Esophagus muscularis mucosa (tissue), 4 donors: ENCODE measurements at places on chromosomes 1 and 21. TPM values are rescaled to one million over a fixed set of nuclear protein-coding genes. Genes with fewer than 3 reads are reported as not detected.

The FASLG gene
- 0.33 TPM for total RNA-seq

DNA sequence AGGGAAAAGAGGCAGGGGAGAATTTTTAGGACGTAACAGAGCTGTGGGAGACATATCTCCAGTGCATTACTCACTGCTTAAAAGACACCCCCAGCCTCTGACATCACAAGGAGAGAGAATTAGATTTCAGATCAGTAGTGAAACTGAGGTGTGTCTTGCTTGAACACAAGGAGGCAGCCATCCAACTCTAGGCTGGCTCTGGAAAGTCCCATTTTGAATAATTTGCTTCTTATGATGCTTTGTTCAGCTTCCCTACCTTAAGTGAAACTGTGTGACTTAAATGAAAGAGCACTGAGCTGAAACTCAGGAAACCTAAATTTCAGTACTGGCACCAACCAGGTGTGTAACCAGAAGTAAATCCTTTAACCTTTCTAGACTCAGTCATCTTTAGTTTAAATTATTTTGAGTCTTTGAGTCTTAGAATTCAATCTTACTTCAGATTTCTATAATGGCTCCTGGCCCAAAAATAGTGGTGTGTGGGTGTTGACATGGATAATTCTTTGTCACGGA is 251.6 kb upstream of the SGIP1 start:
- no peak overlapping the region for H3K27ac ChIP-seq
- peaks cover 25% of the 10 kb centered on the region for H3K4me1 ChIP-seq
- no peak for DNase-seq
- H3K36me3 ChIP-seq, result no peaks in the 10 kb centered on the region
- H3K4me3 ChIP-seq, result no peak overlapping the region

DNA sequence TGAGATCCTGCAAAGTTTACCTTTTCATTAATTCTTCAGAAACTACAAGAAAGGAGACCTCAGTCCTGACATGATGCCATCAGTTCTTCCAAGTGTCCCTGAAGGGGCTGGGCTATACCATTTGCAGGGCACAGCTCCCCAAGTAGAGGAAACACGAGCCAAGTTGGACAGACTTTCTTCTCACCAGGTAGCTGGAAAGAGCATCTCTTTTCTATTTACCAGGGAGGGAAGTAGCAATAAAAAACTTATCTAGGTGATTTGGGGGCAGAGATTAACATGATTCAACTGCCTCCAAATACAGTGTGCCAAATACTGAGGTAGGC is 103.9 kb upstream of the KCND3 start:
- H3K4me3 ChIP-seq, result no peak overlapping the region
- H3K4me1 ChIP-seq, result no peaks in the 10 kb centered on the region
- H3K36me3 ChIP-seq, result no peaks in the 10 kb centered on the region
- peaks cover 14% of the 10 kb centered on the region for H3K27me3 ChIP-seq
- no peak overlapping the region for H3K27ac ChIP-seq
- DNase-seq, result peak; percentile 7

The ARMH1 gene
- total RNA-seq, result 0.75 TPM

GRCh38 chr21:36504067-36505058 is 24.4 kb upstream of the CLDN14 start:
- no peaks in the 10 kb centered on the region for H3K4me1 ChIP-seq
- H3K36me3 ChIP-seq, result no peaks in the 10 kb centered on the region
- H3K27me3 ChIP-seq, result no peaks in the 10 kb centered on the region
- H3K4me3 ChIP-seq, result no peak overlapping the region
- no peak overlapping the region for H3K27ac ChIP-seq

The TGFB2 gene
- total RNA-seq, result 5.3 TPM

DNA sequence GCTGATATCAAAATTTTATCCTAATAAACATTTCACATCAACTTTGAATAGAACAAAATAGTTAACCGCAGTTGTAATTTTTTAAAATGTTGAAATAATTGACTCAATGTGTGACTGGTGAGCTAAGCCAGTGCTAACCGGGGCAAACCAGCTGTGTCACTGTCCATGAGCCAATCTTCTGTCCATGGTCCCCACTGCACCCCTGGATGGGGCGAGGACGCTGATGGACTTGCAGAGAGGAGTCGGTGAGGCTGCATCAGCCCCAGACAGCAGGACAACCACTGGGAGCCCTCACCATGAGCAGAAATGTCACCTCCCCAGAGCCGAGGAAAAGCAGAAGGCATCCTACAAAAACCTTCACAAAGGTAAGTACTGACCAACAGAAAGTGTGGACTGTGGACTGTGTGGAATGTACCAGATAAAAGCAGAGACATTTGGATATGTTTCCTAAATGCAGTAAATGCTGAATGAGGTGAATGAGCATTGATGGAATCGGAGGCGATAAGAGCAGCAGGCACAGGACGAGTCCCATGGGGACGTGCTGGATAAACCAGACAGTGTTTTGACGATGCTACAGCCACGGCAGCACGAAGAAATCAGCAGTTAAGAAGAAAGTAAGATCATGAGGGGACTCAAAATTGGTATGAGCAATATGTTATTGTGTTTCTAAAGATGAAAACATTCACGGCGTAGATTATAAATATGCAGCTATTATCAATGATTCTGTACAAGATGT is 115.0 kb upstream of the BACE2 start:
- H3K36me3 ChIP-seq, result no peaks in the 10 kb centered on the region
- peak; percentile 29 for DNase-seq
- H3K4me3 ChIP-seq, result no peak overlapping the region
- H3K4me1 ChIP-seq, result no peaks in the 10 kb centered on the region

DNA sequence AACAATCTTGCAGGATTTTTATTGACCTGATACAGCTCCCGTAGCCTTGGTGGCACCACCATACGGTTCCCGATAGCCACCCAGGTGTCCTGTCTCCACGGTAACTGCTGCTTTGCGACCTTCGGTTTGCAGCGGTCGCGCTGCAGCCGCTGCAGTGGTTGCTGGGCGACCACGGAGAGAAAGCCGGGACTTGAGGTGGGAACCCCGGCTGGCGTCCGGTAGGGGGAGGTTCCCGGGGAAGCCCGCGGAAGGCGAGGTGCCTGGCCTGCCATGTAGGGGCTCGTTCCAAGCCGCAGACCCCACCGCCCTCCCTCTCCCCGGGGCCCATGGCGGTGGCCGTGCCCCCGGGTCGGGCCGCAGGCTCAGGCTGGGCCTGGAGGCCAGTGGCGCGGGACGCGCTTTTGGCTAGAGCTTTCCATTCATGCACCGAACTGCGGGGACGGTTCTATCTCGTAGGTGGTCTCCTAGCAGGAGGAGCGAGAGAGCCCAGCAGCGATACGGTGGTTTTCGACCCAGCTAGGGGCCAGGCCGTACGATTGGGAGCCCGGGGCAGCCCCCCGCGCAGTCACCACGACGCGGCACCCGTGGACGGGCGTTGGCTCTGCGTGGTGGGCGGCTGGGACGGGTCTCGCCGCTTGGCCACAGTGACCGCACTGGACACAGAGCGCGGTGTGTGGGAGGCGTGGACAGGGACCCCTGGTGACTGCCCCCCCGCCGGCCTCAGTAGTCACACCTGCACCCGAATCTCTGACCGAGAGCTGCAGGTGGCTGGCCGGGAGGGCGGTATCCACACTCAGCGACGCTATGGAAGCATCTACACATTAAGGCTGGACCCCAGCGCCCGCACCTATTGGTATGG is at the start of gene KLHDC9:
KLHDC9 (plus strand) TSS at position 152 of the 859 bp plus-strand sequence; CDS start at position 327, 175 bp downstream.
- peak within 1 kb of the TSS; percentile 79 for H3K27ac ChIP-seq
- DNase-seq, result no peak
- H3K36me3 ChIP-seq, result peaks cover 24% of the 10 kb centered on the region
- H3K4me3 ChIP-seq, result peak within 1 kb of the TSS; percentile 79
- H3K4me1 ChIP-seq, result peaks cover 29% of the 10 kb centered on the region

The LRRC39 gene
- total RNA-seq, result 0.83 TPM

The MATN1 gene
- total RNA-seq, result not detected

DNA sequence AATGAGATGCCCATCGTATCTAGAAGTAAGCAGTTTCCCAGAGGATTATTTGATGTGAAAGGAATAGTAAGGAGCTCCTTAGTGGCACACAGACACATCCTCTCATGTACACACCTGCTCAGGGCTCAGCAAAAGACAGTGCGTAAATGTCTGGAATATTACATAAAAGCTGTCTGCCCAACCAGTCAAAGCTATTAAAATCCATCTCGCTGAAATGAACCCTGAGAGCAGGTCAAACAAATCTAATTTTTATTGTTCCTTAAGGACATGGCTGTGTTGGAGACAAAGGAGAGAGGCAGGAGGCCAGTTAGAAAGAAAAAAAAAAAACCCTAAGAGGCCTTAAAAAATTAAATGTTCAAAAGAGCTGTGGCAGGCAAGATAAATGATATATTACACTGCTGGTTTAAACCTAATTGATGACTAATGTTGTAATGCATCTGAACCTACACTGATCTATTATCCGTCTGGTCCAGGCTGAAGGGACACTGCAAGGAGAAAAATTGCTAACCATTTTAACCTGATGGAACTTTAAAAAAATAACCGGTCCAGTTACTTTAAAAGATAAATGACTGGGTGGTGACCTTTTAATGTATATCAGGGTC is 58.5 kb upstream of the FGGY start:
- no peak for DNase-seq
- no peak overlapping the region for H3K4me3 ChIP-seq
- no peaks in the 10 kb centered on the region for H3K27me3 ChIP-seq
- no peaks in the 10 kb centered on the region for H3K4me1 ChIP-seq
- H3K27ac ChIP-seq, result no peak overlapping the region
- no peaks in the 10 kb centered on the region for H3K36me3 ChIP-seq

DNA sequence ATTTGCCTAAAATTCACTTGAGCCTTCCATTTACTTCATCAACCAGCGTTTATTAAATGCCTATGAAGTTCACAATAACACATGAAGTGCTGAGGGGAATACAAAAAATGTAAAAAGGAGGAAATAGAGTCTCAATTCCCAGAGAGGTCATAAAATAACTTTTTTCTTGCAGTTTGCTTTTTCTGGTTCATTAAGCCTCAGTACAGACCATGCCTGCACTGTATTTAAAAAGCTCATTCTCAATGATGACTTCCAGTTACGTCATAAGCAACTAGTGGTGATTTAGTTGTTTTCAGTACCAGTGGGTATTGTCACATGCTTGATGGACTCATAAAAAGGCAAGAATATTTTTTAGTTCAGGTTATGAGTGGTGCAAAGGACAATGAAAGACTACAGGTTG is 160.1 kb upstream of the UBE2U start:
- H3K36me3 ChIP-seq, result no peaks in the 10 kb centered on the region
- H3K27ac ChIP-seq, result peak overlapping the region; percentile 44
- no peak overlapping the region for H3K4me3 ChIP-seq
- no peak for DNase-seq
- H3K4me1 ChIP-seq, result peaks cover 32% of the 10 kb centered on the region

The TEX38 gene
- not detected for total RNA-seq

GRCh38 chr1:16078925-16079656 is 5.6 kb upstream of the FAM131C start:
- no peaks in the 10 kb centered on the region for H3K27me3 ChIP-seq
- H3K4me1 ChIP-seq, result peaks cover 32% of the 10 kb centered on the region
- peak; percentile 95 for DNase-seq
- H3K4me3 ChIP-seq, result no peak overlapping the region
- H3K36me3 ChIP-seq, result no peaks in the 10 kb centered on the region

The MED8 gene
- total RNA-seq, result 31.7 TPM

The SHISAL2A gene
- not detected for total RNA-seq

The RHBDL2 gene
- not detected for total RNA-seq

DNA sequence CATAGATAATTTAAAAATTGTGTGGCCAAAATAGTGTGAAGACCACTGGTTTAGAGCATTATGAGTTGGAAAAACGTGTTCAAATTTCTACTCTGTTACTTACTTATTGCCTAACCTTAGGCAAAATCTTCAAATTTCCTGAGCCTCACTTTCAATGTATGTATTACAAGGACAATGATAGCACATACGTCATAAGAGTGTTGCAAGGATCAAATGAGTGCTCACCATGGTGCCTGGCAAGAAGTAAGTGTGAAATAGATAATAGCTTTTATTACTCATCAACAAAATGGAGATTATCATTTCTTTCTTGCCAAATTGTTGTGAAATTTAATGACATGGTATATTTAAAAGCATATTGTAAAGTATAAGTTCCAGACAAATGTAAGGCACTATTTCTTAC is 57.2 kb downstream of the FH start:
- H3K4me1 ChIP-seq, result no peaks in the 10 kb centered on the region
- no peak overlapping the region for H3K4me3 ChIP-seq
- peaks cover 4% of the 10 kb centered on the region for H3K27me3 ChIP-seq
- DNase-seq, result no peak

DNA sequence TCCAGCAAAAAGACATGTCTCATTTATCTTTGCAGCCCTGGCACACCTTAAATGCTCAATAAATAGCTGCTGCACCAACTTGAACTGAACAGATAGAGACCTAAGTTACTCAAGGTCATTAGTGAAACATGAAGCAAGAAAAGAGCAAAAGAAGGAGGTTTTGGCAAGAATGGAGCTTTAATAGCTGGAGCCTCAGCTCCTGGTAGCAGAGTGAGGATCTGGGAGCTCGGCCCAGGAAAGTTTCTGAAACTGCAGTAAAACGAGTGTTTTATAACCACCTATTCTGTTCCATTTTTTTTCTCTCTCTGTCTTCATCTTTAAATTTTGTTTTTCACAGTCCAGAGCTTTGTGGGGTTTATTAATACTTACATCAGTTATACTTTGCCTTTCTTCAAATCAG is 207.5 kb downstream of the SETD4 start:
- H3K4me3 ChIP-seq, result no peak overlapping the region
- no peak overlapping the region for H3K27ac ChIP-seq
- no peaks in the 10 kb centered on the region for H3K27me3 ChIP-seq
- H3K4me1 ChIP-seq, result no peaks in the 10 kb centered on the region
- DNase-seq, result no peak

- H3K27ac ChIP-seq, result no peak overlapping the region
- peak; percentile 50 for DNase-seq
- no peak overlapping the region for H3K4me3 ChIP-seq
These were observed 57.9 kb upstream of the HIVEP3 start for GRCh38 chr1:41976671-41977070.

GRCh38 chr1:71882226-71882625 is 400.1 kb downstream of the NEGR1 start:
- H3K27me3 ChIP-seq, result no peaks in the 10 kb centered on the region
- H3K4me3 ChIP-seq, result no peak overlapping the region
- no peak for DNase-seq
- H3K36me3 ChIP-seq, result no peaks in the 10 kb centered on the region
- no peaks in the 10 kb centered on the region for H3K4me1 ChIP-seq

The MCOLN3 gene
- 0.65 TPM for total RNA-seq

The GJC2 gene
- 6.0 TPM for total RNA-seq

- no peak for DNase-seq
- no peaks in the 10 kb centered on the region for H3K4me1 ChIP-seq
- H3K4me3 ChIP-seq, result no peak overlapping the region
These were observed 502.6 kb downstream of the KIF26B start for GRCh38 chr1:245657371-245657770.

- H3K4me3 ChIP-seq, result no peak overlapping the region
- no peak for DNase-seq
- H3K27ac ChIP-seq, result no peak overlapping the region
- no peaks in the 10 kb centered on the region for H3K27me3 ChIP-seq
- H3K36me3 ChIP-seq, result no peaks in the 10 kb centered on the region
These were observed 8.7 kb upstream of the CCN1 start for GRCh38 chr1:85571828-85572227.

GRCh38 chr1:11280719-11281376 is 7.8 kb downstream of the UBIAD1 start:
- no peak for DNase-seq
- peaks cover 35% of the 10 kb centered on the region for H3K4me1 ChIP-seq
- H3K27me3 ChIP-seq, result no peaks in the 10 kb centered on the region
- no peak overlapping the region for H3K4me3 ChIP-seq
- peaks cover 48% of the 10 kb centered on the region for H3K36me3 ChIP-seq

The PLA2G2F gene
- not detected for total RNA-seq

- no peak for DNase-seq
- H3K36me3 ChIP-seq, result no peaks in the 10 kb centered on the region
- no peaks in the 10 kb centered on the region for H3K27me3 ChIP-seq
- no peak overlapping the region for H3K4me3 ChIP-seq
These were observed 2.0 kb downstream of the USP33 start for GRCh38 chr1:77757603-77758002.
